ENCODE measurements at places on chromosomes 2 and 18. TPM values are rescaled to one million over a fixed set of nuclear protein-coding genes. Genes with fewer than 3 reads are reported as not detected.

CCDC74B gene
- total RNA-seq, result 1.2 TPM

DTYMK gene
- total RNA-seq, result 64.2 TPM

DNA sequence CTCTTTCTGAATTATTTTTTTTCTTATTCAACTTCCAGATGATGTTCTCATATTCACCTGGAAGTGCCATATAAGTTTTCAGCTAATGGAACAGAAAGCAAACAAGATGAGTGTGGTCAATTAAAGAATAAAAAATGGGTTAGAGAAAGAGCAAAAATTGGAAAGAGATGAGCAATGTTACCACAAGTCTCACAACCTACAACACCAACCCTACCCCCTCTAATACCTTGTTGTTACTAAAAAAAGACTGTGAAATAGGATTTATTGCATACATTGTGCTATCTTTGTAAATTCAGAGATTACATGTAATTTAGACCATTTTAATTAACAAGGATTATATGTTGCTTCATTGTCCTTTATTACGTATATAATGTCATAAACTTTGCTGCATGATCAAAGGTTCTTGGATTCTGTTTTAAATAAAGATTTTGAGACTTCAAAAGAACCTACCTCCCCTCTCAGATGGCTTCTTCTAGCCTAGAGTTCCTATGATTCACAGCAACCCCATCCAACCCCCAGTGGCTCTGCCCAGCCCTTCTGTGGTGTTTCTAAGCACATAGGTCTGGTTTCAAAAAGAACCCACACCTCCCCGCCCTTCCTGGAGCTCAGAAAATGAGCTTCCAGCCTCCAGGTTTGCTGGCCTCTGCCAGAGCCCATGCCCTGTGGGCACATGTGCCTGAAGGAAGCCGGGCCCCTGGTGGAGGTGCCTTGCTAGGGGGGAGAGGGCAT lies 24.7 kb downstream of the LGALSL start:
- no peak for DNase-seq

- no peak for DNase-seq
These were observed 87.2 kb downstream of the COBLL1 start for GRCh38 chr2:164754157-164755093.

DNA sequence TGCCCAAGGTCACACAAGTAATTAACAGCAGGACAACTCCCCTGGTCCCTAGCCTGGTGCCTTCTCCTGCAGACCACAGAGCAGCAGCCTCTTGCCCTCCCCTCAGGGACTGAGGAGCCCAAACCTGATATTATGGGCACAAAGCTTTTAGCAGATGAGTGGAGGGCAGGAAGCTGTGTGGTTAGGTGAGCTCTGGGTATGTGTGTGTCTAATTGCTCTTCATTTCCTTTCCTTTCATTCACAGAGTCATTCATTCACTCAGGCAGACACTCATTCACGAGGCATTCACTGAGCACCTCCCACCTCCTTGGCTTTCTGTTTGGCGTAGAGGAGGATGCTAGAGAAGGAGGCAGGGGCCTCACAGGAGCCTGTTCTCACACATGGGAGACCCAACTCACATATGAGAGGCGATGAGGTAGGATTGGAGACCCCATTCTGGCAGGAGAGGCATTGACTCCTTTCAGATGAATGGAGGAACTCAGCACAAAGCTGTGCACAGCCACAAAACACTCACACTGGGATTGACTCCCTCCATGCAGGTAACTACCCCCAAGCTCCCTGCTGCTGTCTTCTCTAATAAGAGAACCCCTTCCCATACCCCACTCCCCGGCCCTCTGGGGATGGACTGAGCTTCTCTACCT lies 306.8 kb upstream of the SKOR2 start:
- DNase-seq, result no peak

GRCh38 chr2:240774856-240775255 lies 45.2 kb downstream of the KIF1A start:
- no peak for DNase-seq

GRCh38 chr2:42601076-42601475 lies 32.6 kb downstream of the MTA3 start:
- DNase-seq, result no peak

Measured in pulmonary artery endothelial cell (primary cell).